ENCODE measurements at places on chromosomes 13 and 19.

GRCh38 chr19:1384085-1384462 lies 367 bp downstream of the NDUFS7 start:
- DNase-seq: no peak

- no peak for DNase-seq
Observed at GRCh38 chr13:47999973-48000372, 1.1 kb downstream of the SUCLA2 start.

GRCh38 chr13:27679396-27679795 lies 57.7 kb downstream of the POLR1D start:
- DNase-seq: no peak

DNA sequence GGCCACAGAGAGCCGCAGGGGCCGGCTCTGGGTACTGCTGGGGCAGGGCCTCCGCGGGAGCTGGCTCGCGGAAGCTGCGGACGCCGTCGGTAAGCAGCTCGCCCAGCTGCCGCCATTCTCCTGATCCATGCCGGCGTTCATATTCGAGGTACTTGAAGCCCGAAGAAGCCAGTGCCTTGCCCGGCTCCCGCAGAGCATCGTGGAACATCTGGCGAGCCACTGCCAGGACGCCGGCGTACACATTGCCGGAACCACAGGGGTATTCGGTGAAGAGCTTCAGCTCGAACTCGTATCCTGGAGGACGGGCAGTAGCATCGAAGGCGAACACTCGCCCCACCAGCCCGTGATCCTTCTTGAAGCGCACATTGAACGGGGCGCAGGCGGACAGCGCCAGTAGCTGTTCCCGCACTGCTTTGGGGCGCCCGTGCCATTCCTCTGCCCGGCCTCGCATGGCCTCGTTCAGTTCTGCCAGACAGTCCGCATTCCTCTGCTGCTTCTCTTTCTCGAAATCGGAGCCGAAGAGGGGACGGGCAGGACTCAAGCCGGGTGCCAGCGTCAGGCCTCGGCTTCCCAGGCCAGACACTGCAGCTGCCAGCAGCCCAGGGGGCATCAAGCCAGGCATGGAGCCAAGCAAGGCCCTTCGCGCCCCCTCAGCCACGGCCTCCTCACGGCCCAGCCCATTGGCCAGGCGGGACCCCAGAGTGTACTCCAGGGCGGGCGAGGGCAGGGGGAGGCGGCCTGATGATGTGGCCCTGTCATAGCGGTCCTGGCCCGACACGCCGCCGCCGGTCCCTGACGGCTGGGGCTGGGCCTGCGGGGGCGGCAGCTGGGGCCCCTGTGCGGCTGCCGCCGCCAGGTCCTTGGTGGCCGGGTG lies 1.0 kb downstream of the IRF2BP1 start:
- no peak for DNase-seq

- DNase-seq: no peak
Observed at GRCh38 chr19:3527238-3527910, 11.6 kb upstream of the TEKTIP1 start.

GRCh38 chr19:44748426-44749254 lies at the start of gene BCL3:
BCL3 (plus strand) TSS chr19:44748708; CDS start chr19:44748791, 83 bp downstream.
- DNase-seq: no peak

- no peak for DNase-seq
Observed at GRCh38 chr19:30401956-30402355, 29.8 kb downstream of the ZNF536 start.

- DNase-seq: no peak
Observed at GRCh38 chr19:17326595-17326966, 8.1 kb downstream of the ANO8 start.

DNA sequence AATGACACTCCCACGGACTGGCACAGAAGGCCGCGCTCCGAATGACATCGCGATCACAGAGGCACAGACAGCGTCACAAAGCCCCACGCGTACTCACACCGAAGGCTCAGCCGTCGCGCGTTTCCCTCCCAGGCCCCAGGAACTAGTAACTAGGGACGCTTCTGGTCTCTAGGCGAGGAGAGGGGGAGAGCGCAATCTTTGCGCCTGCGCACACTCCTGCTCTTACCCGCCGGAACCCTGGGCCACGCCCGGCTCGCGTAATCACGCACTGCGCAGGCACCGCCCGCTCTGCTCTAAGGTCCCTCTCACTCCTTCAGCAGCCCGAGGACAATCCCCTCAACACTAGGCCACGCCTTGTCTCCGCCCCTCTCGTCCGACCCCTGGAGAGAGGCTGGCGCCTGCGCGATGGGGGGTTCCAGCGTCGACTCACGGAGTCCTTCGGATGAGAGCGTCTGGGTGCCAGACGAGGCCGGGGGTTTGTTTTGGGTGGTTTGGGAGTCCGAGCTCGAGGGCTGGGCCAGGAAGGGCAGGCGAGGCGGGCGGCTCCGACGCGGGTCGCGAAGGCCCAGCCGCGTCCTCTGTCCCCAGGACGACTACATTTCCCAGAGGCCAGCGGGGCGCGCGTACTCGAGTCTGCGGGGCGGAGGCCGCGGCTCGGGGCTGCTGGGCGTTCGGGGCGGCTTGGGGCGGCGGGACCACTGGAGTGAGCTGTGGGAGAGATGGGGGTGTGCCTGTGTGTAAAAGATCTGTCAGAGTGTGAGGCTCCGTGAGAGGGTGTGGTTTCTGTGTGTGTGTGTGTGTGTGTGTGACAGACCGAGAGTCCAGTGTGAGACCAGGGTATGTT lies at the start of gene ZNF471:
TSS of gene ZNF471 (plus strand) at position 410 of the 844 bp plus-strand sequence. CDS start 3,717 bp downstream, outside the sequence.
- peak; percentile 38 for DNase-seq
